ENCODE measurements at places on chromosomes 6 and 20.

- no peak for DNase-seq
Measured at GRCh38 chr6:25414168-25414567, 135.0 kb downstream of the CARMIL1 start.

DNA sequence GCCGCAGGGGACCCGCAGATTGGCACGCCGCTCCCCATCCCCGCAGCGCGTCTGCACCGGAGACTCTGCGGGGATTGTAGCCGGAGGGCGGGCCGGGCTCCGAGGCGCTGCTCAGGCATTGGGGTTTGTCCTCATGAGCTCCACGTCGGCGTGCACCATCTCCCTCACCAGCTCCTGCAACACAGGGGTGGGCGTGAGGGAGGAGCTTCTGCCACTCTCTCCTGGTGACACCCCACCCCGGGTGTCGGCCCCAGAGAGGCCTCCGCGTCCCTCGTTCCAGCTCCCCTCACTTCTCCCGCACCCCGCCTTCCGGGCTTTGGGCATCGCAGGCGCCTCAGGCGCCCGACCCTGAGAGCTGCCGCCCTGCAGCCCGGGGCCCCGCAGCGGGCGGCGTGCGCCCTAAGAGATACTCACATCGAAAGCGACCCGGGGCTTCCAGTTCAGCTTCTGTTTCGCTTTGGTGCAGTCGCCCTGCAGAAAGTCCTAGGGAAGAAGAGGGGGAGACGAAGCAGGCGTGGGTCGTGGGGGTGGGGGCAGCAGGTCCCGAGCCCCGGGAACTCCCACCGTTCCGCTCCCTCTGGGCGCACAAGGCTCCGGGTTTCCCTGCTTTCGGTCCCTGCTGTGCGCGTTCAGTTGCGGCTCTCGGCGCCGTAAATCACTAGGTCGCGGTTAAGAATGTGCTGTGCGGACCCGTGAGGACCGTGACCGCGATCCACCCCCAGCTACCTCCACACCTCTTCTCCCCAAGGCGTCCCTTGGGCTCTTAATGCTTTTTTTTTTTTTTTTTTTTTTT, 14.5 kb downstream of the FOXC1 start:
- no peak for DNase-seq

GRCh38 chr6:159117563-159117962, 51.6 kb upstream of the FNDC1 start:
- no peak for DNase-seq

GRCh38 chr20:34980543-34981233, 25.0 kb downstream of the MYH7B start:
- DNase-seq: no peak

- DNase-seq: no peak
Measured at GRCh38 chr6:160367798-160368547, 19.8 kb downstream of the SLC22A3 start.

DNA sequence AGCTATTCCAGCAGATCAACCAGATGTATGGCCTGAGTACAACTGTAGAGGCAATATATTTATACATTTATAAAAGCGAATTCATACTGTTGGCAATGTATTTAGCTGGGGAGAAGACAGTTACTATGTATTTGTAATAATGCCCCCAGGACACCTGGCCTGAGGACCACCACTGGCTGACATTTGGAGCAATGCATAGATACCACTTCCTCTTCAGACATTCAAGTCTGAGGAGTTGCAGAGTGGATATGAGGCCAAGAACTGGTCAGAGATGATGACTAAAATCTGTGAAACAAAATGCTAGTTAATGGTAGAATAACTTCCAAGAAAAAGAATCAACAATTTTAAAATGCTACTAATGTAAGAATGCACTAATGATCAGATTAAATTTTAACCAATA, 462.3 kb downstream of the CDC5L start:
- peak; percentile 13 for DNase-seq
